Activated T-helper 1 cell treated with Interleukin-2 at 50 U/mL for 16 hours (primary cell): ENCODE measurements at places on chromosomes 6 and 20.

DNA sequence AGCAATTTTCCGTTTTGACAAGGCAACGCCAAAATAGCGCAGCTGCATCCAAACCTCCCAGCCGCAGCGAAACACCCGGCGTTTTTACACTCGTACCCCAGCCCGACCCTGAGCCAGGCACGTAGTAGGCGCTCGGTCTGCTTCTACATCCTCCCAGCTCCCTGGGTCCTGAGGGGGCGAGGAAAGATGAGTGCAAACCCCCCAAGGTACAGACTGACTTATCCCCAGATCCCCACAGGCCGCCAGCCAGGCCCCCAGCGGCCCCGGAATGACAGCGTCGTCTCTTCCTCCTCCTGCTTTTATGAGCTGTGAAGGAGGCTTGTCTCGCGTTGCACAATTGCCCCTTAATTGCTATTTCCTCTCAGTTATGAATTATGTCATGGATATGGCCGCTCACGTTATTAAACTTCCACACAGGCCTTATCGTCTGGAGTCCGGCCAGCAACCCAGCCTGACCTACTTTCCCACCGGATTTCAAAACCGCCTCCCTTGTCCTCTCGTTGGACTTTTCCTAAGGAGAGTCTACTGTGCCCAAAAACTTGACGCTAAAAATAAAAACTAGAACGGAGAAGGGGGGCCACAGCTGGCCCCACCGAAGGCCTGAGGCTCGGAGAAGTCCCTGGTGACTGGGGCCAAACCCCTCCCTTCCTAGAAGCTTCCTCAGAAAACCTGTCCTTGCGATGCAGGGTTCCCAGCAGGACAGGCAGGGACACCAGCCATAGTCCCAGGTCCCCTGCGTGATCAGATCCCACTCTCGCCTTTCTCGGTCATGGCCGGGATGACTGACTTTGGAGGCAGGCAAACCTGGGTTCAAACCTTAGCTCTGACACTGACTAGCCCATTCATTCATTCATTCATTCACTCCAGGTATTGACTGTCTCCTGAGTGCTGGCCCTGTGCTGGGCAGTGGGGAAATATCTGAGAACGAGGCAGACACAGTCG is 130.9 kb upstream of the PTPN1 start:
- DNase-seq = no peak

- DNase-seq = no peak
Measured at GRCh38 chr6:168536665-168537539, 95.9 kb downstream of the SMOC2 start.

GRCh38 chr20:47304287-47304686 is 52.2 kb downstream of the ZMYND8 start:
- DNase-seq = no peak

GRCh38 chr20:3121271-3121911 is 36.9 kb upstream of the AVP start:
- DNase-seq = no peak
